Left forelimb (tissue), 1 donor: ENCODE measurements at places on chromosomes 3 and 15.

GRCh38 chr15:77070495-77071304 lies at the start of gene TSPAN3:
Gene TSPAN3 (minus strand): TSS chr15:77071109. CDS start chr15:77070954, 155 bp downstream.
- DNase-seq = peak; percentile 96

- DNase-seq = no peak
Observed at GRCh38 chr15:57647071-57647790, 55.5 kb downstream of the MYZAP start.

DNA sequence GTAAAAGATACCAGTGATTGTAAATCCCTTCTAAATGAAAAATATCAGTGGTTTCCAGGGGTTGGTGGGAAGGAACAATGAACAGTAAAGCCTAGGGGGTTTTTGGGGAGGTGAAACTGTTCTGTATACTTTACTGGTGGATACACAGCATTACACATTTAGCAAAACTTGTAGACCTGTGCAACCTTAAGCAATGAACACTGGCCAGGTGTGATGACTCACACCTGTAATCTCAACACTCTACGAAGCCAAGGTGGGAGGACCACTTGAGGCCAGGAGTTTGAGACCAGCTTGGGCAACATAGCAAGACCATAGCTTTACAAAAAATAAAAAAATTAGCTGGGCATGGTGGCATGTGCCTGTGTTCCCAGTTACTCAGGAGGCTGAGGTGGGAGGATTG lies 1.8 kb downstream of the CCDC13 start:
- DNase-seq = no peak

DNA sequence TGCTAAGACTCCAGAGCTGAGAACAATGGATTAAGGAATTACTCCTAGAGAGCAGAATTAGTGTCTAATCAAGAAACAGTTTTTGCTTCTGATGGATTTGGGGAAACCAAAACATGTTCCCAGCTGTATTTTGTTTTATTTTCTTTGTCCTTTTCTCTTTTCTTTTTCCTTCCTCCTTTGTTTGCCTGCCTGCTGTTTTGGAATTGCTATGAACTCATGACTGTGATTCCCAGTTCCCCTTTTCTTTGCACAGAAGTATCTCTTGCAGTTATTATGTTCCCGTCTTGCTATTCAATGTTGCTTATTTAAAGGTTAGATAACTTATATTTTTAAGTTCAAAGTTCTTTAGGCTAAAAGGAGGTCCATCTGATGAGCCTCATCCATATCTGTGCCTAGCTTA lies 77.0 kb upstream of the GBE1 start:
- DNase-seq = no peak

GRCh38 chr3:129317848-129318247 lies 39.2 kb downstream of the HMCES start:
- DNase-seq = peak; percentile 60

GRCh38 chr3:28081533-28081947 lies 159.9 kb upstream of the CMC1 start:
- no peak for DNase-seq

DNA sequence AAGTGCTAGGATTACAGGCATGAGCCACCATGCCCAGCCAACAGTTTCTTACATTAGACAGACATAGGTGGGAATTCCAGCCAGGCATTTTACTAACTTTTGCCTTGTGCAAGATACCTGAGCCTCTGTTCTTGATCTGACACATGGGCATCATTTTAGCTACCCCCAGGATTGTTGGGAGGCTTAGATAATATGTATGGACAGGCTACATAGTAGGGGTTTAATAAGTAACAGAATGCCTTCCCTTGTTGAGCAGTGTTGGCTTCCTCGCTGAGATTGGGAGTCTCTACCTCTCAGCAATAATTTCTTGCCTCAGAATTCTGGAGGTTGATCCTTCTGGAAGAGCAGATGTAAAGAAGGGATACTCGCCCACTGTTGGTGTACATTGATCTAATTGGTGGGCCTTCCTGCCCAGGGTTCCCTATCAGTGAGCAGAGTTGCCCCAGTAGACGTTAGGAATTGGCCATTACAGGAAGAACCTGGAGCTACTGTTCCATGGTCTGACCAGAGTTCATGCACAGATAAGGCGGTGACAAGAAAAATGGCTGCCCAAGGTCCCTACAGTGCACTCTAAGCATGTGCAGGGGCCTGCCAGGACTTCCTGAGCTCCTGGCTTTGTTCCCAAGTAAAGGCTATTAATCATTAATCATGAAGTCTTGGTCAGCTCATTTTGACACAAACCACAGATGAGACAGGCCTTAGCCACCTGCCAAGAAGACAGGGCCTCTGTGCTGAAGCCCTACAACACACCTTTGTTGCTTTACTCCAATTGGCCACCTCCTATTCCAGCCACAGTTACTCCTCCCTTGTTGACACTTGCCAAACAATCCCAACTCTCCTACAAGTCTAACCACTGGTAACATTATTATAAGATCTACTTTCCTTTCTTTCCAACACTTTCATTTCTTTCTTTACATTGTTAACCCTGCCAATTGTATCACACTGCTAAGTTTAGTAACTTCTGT lies 5.0 kb upstream of the IL17RE start:
- no peak for DNase-seq

DNA sequence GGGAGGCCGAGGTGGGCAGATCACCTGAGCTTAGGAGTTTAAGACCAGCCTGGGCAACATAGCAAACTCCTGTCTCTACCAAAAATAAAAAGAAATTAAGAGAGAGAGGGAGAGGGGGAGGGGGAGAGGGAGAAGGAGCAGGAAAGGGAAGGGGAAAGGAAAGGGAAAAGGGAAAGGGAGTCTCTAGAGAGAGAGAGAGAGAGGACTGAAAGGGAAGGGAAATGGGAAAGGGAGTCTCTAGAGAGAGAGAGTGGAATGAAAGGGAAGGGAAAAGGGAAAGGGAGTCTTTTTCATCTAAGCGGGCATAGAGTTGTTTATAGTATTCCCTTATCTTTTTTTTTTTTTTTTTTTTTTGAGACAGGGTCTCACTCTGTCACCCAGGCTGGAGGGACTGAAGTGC lies 148.1 kb downstream of the NEO1 start:
- DNase-seq = no peak

- no peak for DNase-seq
Observed at GRCh38 chr3:193824365-193824764, 231.4 kb downstream of the OPA1 start.

DNA sequence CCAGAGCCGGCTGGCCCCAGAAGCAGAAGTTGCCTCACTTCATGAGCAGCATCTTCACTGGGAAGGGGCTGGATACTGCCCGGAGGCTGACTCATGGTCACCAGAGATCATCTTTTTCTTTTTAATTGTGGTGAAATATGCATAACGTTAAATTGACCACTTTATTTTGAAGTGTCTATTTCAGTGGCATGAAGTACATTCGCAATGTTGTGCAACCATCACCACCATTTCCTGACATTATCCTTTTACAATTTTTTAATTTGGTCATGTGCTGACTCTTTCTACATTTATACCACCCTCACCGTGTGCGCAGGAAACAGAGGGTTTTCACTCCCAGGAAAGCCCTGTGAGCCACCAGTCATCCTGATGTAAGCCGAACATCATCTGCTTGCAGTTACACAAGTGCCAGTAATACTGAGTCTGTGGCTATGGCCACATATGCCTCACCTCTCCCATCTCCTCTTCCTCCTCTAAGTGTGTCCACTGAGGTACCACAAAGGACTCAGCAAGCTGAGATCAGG lies 51.6 kb upstream of the ABHD17C start:
- no peak for DNase-seq

DNA sequence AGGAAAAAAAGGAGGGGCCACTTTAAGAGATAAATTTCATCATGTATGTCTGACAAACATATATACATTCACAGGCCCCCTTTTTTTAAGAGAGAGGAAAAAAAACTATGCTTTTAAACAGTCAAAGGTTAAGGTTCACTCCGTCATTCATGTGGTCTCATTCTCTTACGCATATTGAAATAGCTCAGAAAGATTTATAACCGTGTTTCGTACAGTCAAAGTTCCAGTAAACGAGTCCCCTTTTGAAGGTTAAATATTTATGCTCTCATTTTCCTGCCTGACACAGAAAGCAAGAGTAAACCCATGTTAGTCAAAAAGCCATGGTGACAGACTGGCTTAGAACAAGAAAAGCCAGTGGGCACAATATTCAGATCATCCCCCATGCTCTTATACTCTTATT lies 248.0 kb upstream of the ARRDC4 start:
- DNase-seq = no peak

- DNase-seq = no peak
Observed at GRCh38 chr3:123984957-123985356, 7.0 kb downstream of the ROPN1 start.

GRCh38 chr15:62781081-62781497 lies 261.5 kb upstream of the TPM1 start:
- no peak for DNase-seq

- DNase-seq = no peak
Observed at GRCh38 chr3:48963591-48963990, 26.4 kb upstream of the P4HTM start.

DNA sequence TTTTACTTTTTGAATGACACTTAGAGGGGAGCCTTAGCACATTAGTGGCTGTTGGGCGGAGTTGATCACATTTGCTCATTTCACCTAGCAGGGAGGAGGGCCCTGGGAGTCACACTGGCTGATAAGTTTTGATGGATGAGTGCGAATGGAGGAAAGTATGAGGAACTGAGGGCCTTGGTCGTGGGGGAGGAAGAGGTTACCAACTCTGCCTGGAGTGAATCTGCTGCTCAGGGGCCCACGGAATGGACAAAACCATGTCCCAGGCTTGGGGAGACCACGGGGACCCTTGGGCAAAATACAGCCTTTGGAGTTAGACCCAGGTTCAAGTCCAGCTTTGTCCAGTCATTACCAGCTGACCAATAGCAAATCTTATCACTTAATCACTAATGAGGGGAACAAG lies 5.1 kb upstream of the FLNB start:
- DNase-seq = no peak

DNA sequence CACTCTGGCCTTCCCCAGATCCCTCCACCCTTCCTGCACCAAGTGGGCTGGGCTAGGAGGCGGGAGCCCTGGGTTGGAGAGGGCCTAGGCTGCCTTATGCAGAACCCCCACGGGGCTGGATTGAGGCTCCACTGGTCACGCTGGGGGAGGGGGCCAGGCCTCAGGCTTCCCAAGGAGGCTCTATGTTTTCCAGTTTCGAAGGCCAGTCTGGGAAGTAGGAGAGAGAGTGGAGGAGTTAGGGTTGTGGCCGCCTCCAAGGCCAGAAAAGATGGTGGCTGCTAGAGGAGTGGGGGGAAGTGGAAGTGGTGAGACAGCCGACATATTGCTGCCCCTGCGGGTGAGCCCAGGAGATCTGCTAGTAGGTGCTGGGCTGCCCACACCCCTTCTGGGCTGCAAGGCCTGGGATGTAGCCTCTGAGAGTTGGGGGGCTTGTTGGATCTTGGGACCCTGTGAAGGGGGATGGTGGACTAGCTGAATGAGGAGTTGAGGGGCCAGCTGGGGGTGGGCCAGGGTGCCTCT lies 1.2 kb downstream of the GNAI2 start:
- no peak for DNase-seq

- DNase-seq = no peak
Observed at GRCh38 chr15:55868707-55869106, 124.7 kb downstream of the NEDD4 start.

GRCh38 chr3:62571916-62572315 lies 198.6 kb upstream of the FEZF2 start:
- DNase-seq = no peak

DNA sequence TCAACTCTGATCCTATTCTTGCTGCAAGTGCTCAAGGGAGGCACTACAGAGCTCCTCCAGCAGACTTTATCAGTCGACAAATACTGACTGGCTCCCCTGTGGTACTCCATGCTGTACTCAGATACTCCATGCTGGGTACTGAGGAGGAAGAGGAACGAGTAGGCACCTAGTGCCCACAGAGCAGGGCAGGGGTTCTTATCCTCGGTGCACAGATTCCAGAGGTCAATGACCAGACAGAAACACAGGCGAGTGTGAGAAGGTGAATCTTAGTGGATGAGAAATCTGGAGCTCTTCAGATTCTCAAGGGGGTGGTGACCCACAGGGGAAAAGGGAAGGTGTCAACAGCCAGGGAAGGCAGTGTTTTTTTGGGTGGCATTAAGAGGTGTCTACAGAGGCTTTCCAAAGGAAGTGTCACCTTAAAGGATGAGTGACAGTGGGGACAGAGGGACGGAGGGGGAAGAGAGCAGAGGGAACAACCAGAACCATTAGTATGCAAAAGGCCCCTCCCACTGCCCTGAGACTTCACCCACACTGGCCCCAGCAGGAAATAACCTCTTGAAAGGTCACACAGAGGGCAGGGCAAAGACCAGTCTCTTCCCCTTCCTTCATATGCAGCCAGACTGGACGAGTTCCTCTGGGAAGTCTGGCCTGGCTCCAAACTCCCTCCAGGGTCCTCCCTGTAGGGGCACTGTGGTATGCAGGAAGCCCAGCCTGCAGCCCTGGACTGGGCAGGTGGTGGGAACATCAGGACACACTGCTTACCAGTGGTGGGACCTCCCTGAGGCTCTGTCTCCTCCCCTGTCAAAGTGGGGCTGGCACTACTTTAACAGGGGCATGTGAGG lies 27.5 kb downstream of the CCDC12 start:
- DNase-seq = no peak

GRCh38 chr3:23389089-23389488 lies 186.0 kb downstream of the UBE2E2 start:
- no peak for DNase-seq

GRCh38 chr3:116341899-116342298 lies 103.4 kb downstream of the LSAMP start:
- no peak for DNase-seq

- no peak for DNase-seq
Observed at GRCh38 chr3:175149675-175150074, 290.5 kb downstream of the NAALADL2 start.

GRCh38 chr3:12268049-12268735 lies 20.7 kb upstream of the PPARG start:
- DNase-seq = no peak

DNA sequence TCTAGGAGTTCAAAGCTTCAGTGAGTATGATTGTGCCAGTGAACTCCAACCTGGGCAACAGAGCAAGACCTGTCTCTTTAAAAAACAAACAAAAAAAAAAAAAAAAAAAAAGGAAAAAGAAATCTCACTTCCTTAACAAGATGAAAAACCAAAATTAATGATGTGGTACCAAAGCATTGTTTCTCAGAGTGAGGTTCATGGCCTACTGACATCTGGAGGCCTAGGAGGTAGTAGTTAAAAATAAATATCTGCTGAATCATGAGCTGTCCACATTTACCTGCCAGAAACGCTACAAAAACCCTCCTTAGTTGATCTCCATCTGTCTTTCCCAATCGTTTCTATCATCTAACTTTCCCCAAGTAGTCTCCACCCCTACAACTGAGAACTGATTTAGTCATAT lies 51.2 kb downstream of the EPHA6 start:
- no peak for DNase-seq

- no peak for DNase-seq
Observed at GRCh38 chr3:53551324-53551723, 56.9 kb downstream of the CACNA1D start.
